ENCODE measurements at places on chromosomes 5 and 9.

- DNase-seq = no peak
Observed at GRCh38 chr5:149930749-149931574, 13.6 kb downstream of the PDE6A start.

DNA sequence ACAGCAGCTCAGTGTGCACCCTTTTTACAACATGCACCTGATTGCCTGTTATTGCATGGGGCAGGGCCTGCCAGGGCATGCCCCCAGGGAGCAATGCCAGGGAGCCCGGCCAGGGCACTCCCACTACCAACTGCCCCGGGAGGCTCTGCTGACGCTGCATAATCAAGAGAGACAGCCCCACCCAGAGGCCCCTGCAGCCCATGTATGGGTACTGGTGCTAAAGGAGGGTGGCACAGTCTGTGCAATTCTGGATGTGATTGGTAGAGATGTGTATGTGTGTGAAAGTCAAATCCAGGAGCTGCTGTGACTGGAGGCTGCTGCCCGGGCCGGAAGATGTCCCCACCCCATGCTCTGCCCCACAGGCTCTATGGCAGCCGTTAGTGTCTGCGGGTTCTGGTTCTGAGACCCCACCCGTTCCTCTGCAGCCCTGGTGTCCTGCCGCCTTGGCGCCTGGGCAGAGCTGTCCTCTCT lies 3.9 kb upstream of the NEURL1B start:
- DNase-seq = no peak

DNA sequence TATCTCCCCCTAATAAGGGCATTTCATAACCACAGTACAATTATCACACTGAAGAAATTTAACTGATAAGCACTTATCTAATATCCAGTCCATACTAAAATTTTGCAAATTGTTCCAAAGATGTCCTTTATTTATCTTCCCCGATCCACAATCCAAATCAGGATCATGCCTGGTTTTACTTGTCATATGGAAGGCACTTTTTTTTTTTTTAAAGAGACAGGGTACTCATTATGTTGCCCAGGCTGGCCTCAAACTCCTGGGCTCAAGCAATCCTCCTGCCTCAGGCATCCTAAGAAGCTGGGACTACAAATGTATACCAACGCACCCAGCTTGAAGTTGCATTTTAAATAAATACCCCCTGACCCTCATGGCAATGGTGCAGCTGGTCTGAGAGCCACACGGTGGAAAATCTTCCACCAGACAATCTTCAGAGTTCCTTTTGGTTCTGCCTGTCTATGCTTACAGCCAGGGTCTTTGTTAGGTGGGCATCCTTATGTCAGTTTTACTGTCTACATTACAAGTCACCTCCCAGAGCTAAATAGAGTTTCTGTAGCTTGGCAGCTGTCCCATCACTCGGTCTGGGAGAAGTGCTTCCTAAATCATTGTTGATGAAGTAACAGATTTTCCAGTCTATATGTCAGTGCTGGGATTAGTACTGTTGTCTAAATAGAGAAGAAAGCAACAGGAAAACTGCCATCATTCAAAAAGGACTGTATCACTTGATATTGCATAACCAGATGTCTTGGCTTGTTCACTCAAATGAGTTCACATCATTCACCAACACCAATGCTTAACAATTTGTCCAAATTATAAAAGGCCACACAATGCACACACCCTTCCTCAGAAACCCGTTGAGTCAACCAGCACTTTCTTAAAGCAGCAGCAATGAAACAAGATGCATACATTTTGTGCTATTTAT lies 26.4 kb downstream of the PTPN3 start:
- DNase-seq = no peak

GRCh38 chr9:86549920-86550319 lies 195.7 kb upstream of the TUT7 start:
- no peak for DNase-seq

GRCh38 chr9:123217128-123217654 lies 51.2 kb downstream of the STRBP start:
- DNase-seq = no peak

DNA sequence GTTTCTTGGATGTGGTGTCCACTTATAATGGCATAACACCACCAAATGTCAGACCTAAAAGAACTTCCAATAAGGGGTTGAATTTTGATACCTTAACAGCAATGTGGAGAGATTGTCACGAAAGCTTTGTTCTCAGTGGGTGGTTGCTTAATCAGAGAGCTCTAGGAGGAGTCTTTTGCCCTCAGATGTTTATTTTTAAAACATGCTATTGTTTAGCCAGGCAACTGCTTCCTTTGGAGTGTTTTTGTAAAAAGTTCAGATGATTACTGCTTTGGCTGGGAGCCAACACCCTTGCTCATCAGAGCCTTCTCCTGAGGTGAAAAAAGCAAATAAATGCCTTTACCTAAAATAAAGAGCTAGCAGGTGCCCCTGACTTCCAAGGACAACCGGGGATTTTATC lies 65.0 kb downstream of the SLC1A1 start:
- no peak for DNase-seq

DNA sequence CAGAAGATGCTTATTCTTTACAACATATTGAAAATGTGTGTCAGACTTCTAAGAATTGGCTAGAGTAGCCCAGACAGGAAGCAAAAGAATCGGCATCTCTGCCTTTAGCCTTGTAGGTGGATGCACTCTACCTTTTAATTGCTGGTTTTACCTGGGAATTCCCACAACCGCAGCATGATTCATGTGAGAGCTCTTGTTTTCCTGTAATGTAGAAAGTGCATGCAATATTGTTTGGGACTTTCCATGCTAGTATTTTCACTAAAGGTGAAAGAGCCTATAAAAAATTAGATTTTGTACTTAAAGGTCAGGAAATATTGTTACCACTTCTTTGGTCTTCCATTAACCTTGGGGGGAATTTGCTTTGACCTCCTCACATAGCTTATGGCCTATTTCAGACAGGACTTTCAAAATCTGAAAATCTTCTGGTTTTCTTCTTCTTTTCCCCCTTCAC lies 89.8 kb downstream of the NTRK2 start:
- peak; percentile 4 for DNase-seq

GRCh38 chr9:123085916-123086315 lies 52.4 kb downstream of the GPR21 start:
- DNase-seq = no peak
